Mesenchymal stem cell (in vitro differentiated cells and primary cell): ENCODE measurements at places on chromosomes 4 and X.

DNA sequence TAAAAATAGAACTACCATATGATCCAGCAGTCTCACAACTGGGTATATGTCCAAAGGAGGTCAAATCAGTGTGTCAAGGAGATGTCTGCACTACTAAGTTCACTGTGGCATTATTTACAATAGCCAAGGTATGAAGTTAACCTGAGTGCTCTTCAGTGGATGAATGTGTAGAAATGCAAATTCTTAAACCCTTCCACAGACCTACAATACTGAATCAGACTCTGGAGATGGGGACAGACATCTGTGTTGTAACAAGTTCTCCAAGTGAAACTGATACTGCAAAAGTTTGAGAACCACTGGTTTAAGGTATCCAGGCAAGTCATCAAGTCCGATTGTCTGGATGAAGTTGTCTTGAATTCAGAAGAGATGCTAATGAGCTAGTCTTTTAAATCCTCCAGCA, 38.5 kb downstream of the SMAD1 start:
- DNase-seq, result no peak
- H3K27me3 ChIP-seq, result no peaks in the 10 kb centered on the region
- no peaks in the 10 kb centered on the region for H3K36me3 ChIP-seq
- H3K4me3 ChIP-seq, result no peak overlapping the region
- H3K27ac ChIP-seq, result no peak overlapping the region

DNA sequence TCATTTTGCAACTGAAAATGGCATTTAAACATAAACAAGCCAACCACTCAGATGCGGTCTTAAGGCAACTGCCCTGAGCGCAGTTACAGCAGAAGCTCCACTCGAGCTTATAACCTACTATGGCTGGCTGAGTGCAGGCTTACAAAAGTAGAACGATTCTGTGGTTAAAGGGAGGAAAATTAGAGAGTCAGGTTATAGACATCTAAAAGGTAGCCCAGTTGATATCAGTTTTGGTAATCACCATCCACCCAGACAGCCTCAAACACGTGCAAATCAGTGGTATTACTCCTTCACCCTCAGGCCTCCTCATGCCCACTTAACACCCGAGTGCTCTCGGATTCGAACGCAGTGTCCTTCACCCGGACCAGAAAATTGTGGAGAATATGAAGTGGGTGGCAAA, 3.1 kb downstream of the LEF1 start:
- DNase-seq, result no peak
- no peak overlapping the region for H3K4me3 ChIP-seq
- H3K27me3 ChIP-seq, result peaks cover 81% of the 10 kb centered on the region
- H3K4me1 ChIP-seq, result peaks cover 11% of the 10 kb centered on the region
- no peaks in the 10 kb centered on the region for H3K36me3 ChIP-seq

- no peak overlapping the region for H3K4me3 ChIP-seq
- DNase-seq, result no peak
- H3K27ac ChIP-seq, result no peak overlapping the region
Observed at GRCh38 chrX:15344106-15344505, 8.8 kb upstream of the PIGA start.

DNA sequence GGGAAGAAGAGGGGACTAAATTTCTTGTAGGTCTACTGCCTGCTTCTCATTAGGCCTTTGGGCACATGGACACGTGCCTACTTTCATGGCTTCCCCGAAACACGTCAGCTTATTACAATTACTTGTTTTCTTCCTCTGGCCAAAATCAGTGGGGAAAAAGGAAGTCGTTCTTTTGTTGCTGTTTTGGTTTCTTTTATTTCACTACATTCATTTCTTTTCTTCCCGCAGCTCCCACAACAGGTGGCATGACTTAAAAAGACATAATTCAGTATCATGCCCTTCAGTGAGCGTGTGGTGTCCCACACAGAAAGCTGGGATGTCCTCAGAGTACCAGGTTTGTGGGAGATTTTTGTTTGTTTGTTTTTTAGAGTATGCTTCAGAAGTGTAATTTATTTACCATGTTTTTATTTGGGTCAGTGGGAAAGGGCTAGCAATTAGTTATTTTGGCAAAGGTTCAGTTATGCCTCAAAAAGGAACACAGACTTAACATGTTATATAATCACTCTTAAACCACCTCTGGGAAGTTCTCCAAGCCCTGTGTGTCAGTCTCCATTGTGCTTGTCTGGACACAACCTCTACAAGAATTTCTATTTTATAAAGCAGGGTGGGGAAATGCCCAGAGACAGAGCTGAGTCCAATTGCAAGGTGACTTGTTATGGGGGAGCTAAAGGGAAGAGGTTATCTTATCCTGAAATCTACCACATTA, 44.2 kb upstream of the SPRY1 start:
- H3K4me3 ChIP-seq, result peak overlapping the region; percentile 10
- H3K27ac ChIP-seq, result peak overlapping the region; percentile 83
- H3K36me3 ChIP-seq, result no peaks in the 10 kb centered on the region

DNA sequence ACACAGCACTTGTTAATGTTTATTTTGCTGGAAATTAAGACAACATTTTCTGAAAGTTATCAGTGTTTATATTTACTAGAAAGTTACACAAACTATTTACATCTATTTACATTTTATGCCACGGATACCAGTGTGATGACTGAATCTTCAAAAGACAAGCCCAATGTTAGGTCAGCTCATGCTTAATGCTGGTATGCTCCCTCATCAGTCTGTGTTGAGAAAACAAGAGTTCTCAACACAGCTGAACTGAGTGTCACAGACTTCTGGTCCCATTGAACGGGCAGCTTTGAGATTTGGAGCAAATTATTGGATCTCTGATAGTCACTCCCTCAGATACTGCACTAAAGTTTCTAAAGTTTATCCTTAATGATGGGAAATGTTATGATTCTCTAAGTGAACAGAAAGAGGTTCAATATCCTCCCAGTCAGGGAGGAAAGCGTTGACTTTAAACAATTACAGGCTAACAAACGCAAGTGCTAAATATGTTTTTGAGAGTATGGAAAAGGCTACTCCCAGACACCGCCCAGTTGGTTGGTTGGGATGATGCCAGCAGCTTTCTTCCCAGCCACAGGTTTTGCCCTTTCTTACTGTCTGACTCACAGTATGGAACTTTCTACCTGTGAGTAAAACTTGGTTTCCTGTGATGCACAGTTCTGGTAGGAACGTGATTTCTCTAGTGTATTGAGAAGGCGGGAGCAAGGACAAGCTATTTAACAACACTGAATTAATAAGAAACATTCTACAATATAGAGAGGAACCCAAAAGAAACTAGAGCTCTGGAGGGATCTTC, 1293.6 kb upstream of the TENM3 start:
- no peaks in the 10 kb centered on the region for H3K36me3 ChIP-seq
- H3K4me1 ChIP-seq, result no peaks in the 10 kb centered on the region
- no peaks in the 10 kb centered on the region for H3K27me3 ChIP-seq
- no peak for DNase-seq
- no peak overlapping the region for H3K27ac ChIP-seq
- H3K4me3 ChIP-seq, result no peak overlapping the region

GRCh38 chr4:72893354-72894066, 176.0 kb downstream of the COX18 start:
- H3K27ac ChIP-seq, result no peak overlapping the region
- H3K36me3 ChIP-seq, result no peaks in the 10 kb centered on the region
- DNase-seq, result no peak
- no peaks in the 10 kb centered on the region for H3K27me3 ChIP-seq
- H3K4me1 ChIP-seq, result no peaks in the 10 kb centered on the region

DNA sequence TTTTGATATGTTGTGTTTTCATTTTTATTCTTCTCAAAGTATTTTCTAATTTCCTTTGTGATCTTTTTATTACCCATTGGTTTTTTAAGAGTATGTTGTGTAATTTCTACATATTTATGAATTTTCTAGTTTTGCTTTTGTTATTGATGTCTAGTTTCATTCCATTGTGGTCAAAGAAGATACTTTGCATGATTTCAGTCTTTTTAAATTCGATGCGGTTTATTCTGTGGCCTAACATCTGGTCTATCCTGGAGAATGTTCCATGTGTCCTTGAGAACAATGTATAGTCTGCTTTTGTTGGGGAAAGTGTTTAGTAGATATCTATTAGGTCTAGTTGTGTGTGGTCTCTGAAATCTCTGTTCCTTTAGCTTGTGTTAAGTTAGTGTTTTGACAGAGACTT, 46.2 kb downstream of the PPEF1 start:
- H3K27me3 ChIP-seq, result no peaks in the 10 kb centered on the region
- H3K36me3 ChIP-seq, result no peaks in the 10 kb centered on the region
- DNase-seq, result no peak
- H3K27ac ChIP-seq, result no peak overlapping the region

DNA sequence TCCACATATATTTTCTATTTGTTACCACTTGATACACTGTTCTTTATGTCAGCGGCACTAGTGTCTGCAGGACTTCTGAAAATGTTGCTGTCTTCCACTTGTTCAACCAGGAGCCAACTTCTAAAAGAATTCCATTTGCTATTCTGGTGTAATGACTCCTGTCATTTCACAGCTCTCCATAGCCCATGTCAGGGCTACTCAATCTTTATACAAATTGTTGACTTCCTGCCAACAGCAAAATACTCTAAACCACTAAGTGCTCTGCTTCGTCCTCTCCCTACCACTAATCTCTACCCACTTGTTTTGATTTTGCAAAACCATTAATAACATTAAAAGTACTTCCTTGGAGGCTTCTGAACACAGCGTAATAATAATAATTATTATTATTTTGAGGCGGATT, 7.2 kb downstream of the CTSO start:
- H3K4me3 ChIP-seq, result no peak overlapping the region
- H3K36me3 ChIP-seq, result no peaks in the 10 kb centered on the region
- H3K27ac ChIP-seq, result no peak overlapping the region
- no peaks in the 10 kb centered on the region for H3K27me3 ChIP-seq
- DNase-seq, result peak; percentile 69

- no peaks in the 10 kb centered on the region for H3K36me3 ChIP-seq
- no peaks in the 10 kb centered on the region for H3K27me3 ChIP-seq
Observed at GRCh38 chr4:143489106-143489505, 24.4 kb upstream of the SMARCA5 start.

DNA sequence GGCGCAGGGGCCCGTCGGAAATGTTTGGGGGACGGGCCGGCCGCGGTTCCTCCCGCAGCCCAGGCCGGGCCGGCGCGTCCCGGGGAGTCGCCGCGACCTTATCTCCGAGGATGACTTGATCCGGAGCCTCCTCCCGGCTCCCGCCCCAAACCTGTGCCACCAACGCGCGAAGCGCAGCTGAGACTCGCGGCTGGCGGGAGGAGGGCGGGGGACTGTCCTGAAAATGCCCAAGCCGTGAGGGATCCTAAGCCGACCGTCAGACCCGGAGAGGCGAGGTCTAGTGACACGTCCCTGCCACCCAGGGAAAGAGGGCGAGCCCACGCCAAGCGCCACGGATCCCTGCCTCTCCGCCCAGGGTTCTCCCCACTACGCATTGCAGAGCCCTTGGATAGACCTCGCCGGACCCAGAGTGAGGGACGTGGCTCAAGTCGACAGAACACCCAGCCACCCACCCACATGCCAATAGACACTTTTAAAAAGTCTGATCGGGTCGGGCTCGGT, 26.9 kb downstream of the UTP14A start:
- H3K27ac ChIP-seq, result no peak overlapping the region
- peaks cover 3% of the 10 kb centered on the region for H3K4me1 ChIP-seq
- DNase-seq, result peak; percentile 15
- peaks cover 38% of the 10 kb centered on the region for H3K27me3 ChIP-seq
- peak overlapping the region; percentile 54 for H3K4me3 ChIP-seq

GRCh38 chr4:77062856-77063255, 12.9 kb downstream of the CCNI start:
- DNase-seq, result no peak
- peaks cover 76% of the 10 kb centered on the region for H3K36me3 ChIP-seq
- no peaks in the 10 kb centered on the region for H3K27me3 ChIP-seq
- H3K4me1 ChIP-seq, result peaks cover 3% of the 10 kb centered on the region
- no peak overlapping the region for H3K4me3 ChIP-seq

- no peaks in the 10 kb centered on the region for H3K27me3 ChIP-seq
- no peak overlapping the region for H3K4me3 ChIP-seq
- no peak overlapping the region for H3K27ac ChIP-seq
- DNase-seq, result no peak
Observed at GRCh38 chr4:7850489-7850888, 89.2 kb downstream of the AFAP1 start.

- no peaks in the 10 kb centered on the region for H3K36me3 ChIP-seq
- H3K27me3 ChIP-seq, result no peaks in the 10 kb centered on the region
- peaks cover 1% of the 10 kb centered on the region for H3K4me1 ChIP-seq
- DNase-seq, result no peak
- no peak overlapping the region for H3K4me3 ChIP-seq
- no peak overlapping the region for H3K27ac ChIP-seq
Observed at GRCh38 chr4:154578919-154579318, 11.6 kb downstream of the FGA start.

GRCh38 chr4:60805500-60806313, 394.4 kb upstream of the ADGRL3 start:
- H3K27ac ChIP-seq, result no peak overlapping the region
- H3K36me3 ChIP-seq, result no peaks in the 10 kb centered on the region
- DNase-seq, result peak; percentile 44
- no peaks in the 10 kb centered on the region for H3K27me3 ChIP-seq
- H3K4me3 ChIP-seq, result no peak overlapping the region
- H3K4me1 ChIP-seq, result no peaks in the 10 kb centered on the region

DNA sequence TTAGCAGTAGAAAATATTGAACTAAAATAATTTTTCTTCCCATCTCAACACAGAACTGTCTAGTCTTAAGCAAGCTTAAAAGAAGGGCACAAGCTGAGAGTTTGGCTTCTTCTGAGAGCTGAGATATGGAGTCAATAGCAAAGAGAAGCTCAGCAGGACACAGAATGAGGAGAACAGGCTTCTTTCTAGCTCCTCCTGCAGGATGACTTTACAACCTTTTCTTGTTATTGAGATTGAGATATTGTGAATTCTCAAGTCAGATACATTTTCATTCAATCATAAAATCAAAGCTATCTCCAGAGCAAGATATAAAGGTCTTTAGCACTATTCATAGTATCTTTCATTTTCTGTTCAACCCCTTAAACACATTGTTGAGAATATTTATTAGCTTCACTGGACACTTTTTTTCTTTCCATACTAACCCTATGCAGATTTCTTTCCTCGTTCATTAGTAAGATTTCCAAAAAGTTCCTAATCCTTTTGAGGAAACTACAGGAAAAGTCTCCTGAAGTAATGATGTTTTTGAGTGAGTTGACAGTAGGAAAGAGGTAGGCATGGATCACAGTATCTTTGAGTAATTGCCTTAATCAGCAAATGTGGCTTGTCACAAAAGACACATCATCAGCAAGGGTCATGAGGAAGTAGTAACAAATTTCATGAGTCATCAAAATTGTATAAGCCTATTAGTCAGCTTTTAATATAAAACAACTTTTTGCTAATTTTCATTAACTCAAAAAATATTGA, 17.8 kb upstream of the CXCL3 start:
- H3K36me3 ChIP-seq, result no peaks in the 10 kb centered on the region
- no peaks in the 10 kb centered on the region for H3K27me3 ChIP-seq
- DNase-seq, result peak; percentile 86
- no peaks in the 10 kb centered on the region for H3K4me1 ChIP-seq
- H3K27ac ChIP-seq, result no peak overlapping the region
- no peak overlapping the region for H3K4me3 ChIP-seq

GRCh38 chr4:126604268-126604867, 1028.4 kb upstream of the INTU start:
- H3K4me3 ChIP-seq, result no peak overlapping the region
- no peaks in the 10 kb centered on the region for H3K4me1 ChIP-seq
- H3K27ac ChIP-seq, result no peak overlapping the region
- no peaks in the 10 kb centered on the region for H3K27me3 ChIP-seq
- peak; percentile 56 for DNase-seq
- H3K36me3 ChIP-seq, result no peaks in the 10 kb centered on the region

- H3K4me3 ChIP-seq, result no peak overlapping the region
- no peak overlapping the region for H3K27ac ChIP-seq
- DNase-seq, result no peak
- no peaks in the 10 kb centered on the region for H3K36me3 ChIP-seq
- no peaks in the 10 kb centered on the region for H3K27me3 ChIP-seq
Observed at GRCh38 chr4:170005472-170005871, 20.7 kb downstream of the MFAP3L start.
